ENCODE measurements at places on chromosomes 5 and 9.

- no peak for DNase-seq
Measured at GRCh38 chr9:91726406-91727100, 223.5 kb downstream of the ROR2 start.

- no peak for DNase-seq
Measured at GRCh38 chr9:126170286-126170823, 156.3 kb upstream of the MVB12B start.

DNA sequence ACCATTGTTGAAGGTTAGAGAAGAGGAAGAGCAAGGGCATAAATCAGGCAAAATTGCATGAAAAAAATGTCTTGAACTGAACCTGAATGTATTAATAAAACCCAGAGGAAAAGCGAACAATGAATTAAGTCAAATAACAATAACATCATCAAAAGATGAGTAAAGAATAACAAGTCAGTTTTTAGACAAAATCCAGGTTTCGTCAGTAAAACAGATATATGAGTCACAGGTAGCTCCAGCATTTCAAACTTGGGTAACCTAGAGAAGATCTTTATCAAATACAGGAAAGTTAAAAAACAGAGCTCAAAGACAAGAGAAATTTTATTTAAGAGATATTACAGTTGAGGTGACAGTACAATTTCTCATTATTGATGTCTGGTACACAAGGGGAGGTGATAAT is 332.4 kb downstream of the EFNA5 start:
- DNase-seq, result no peak

GRCh38 chr9:69820955-69821788 is 555 bp downstream of the CFAP95 start:
- DNase-seq, result no peak

- DNase-seq, result no peak
Measured at GRCh38 chr5:172487671-172488070, 33.3 kb upstream of the SH3PXD2B start.

DNA sequence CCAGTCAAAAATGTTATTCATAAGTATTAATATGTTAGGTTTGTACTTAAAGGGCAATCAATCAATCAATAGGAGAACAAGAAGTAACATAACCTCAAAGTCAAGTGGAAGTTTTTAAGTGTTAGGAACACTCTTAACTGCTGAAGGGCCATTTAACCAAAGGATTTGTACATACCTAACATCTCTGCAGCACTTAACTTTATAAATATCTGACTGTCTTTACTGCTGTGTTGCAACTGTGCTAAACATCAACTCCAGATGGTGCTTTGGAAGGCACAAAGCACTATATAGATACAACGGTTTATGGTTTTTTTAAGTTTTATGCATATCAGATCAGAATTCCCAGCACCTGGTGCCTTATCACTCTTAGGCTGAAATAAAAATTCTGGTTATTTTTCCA is 604.9 kb upstream of the PTGER4 start:
- no peak for DNase-seq

DNA sequence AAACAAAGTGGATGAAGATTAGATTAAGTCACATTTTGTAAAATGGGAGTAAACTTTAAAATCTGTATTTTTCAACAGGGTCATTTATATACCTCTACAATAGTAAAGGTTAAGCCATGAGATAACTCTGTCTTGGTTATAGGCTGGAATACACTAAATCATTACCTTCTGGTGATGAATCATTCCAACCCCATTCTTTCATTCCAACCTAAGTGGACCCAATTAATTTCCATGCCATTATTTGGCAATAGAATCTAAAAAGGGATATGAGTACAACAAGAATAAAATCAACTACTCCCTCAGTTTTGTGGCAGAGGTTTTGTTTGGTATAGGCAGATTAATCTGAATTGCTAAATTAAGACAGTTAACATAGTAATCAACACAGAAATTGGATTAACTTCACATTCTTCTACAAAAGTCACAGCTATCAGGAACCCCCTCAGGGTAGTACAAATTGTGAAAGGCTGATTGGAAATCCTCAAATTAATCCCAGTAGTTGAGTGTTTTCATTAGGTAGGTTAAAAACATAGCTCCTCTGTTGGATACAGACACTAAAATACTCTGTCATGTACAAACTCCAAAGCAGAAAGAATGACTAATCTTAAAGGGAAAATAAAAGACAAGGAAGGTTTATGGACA is 54.2 kb downstream of the ELAVL2 start:
- DNase-seq, result no peak

DNA sequence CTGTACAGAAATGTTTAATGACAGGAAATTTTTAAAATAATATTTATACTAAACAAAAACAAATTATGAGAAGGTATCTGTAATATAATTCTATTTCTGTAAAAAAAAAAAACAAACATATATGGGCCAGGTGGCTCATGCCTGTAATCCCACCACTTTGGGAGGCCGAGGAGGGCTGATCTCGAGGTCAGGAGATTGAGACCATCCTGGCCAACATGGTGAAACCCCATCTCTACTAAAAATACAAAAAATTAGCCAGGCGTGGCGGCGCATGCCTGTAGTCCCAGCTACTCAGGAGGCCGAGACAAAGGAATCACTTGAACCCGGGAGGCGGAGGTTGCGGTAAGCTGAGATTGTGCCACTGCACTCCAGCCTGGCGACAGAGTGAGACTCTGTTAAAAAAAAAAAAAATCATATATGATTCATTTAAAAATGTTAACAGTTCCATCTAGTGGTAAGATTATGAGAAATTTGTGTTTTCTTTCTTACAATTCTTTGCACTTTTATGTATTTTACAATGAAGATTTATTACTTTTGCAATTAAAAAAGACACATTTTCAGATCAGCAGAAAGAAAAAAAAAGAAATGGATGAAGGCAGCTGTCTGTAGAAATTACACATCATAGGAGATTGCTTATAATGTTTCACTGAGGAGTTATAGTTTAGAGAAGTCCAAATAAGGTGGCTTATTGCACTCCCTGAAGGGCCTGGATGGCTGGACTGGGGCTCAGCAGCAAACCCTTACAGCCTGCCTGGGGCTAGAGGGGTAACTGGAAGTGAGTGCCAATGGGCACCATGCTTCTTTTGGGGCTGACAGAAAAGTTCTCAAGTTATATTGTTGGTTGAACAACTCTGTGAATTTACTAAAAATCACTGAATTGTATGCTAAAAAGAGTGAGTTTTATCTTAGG is 20.3 kb downstream of the C9orf153 start:
- DNase-seq, result no peak

GRCh38 chr9:76431601-76432000 is 27.4 kb upstream of the GCNT1 start:
- no peak for DNase-seq

GRCh38 chr5:113293068-113293974 is 141.5 kb downstream of the TSSK1B start:
- no peak for DNase-seq

- DNase-seq, result no peak
Measured at GRCh38 chr9:83537331-83538171, 650 bp downstream of the FRMD3 start.

GRCh38 chr5:136090319-136090718 is 42.3 kb upstream of the SMAD5 start:
- no peak for DNase-seq

- no peak for DNase-seq
Measured at GRCh38 chr5:135016861-135017290, 17.2 kb downstream of the PITX1 start.

DNA sequence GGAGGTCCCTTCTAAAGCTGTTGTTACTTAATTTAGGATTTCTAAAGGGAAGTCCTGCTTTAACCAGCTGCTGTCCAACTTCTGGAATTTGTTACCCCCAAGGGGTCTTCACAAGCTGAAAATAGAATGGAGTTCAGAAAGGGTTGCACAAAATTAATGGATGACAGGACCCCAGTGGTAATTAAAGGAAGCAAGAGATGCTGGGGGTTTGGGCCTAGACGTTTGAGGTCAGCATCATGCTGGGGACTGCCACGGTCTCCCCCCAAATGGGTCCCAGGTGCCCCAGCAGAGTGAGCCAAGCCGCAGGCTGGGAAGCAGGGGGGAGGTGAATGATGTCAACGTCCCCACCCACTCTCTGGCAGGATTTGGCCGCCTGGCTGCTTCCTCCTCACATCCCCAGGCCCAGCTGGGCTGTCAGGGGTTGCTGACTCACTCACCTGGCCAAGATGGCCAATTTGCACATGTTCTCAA is 97.5 kb upstream of the ARAP3 start:
- DNase-seq, result no peak

GRCh38 chr5:109038209-109038840 is 290.6 kb downstream of the FER start:
- no peak for DNase-seq

DNA sequence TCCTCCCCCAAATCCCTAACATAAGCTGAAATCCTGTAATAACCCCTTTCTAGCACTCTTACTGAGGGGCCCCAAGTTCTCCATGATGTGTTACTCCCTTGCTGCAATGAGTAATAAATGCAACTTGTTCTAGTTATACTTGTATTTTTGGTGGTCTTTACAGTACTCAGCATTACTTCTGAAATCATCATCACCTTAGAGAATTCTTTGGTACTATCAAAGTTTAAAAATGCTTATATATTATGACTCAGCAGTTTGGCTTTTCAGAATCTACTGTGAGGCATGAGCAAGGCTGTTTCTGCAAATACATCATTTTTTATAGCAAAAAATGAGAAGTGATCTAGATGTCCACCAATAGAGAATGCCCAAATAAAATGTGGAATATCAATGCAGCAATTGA is 20.7 kb upstream of the ROPN1L start:
- DNase-seq, result no peak

GRCh38 chr5:157821822-157822622 is 36.9 kb downstream of the CLINT1 start:
- no peak for DNase-seq

DNA sequence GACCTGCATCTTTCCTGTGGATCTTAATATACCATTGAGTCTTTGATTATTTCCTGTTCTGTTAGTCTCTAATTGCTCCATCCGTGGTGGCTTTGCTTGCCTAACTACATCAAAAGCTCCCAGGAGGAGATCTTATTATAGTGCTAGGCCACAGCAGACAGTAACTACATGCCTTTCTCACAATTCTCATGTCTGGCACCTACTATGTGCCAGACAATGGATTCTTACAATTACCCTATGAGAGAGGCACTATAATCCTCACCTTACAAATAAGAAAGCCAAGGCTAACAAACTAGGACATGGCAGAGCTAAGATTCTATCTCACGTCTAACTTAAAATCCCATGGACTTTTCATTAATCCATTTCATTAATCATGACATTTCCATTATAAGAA is 70.3 kb upstream of the TARS1 start:
- no peak for DNase-seq

DNA sequence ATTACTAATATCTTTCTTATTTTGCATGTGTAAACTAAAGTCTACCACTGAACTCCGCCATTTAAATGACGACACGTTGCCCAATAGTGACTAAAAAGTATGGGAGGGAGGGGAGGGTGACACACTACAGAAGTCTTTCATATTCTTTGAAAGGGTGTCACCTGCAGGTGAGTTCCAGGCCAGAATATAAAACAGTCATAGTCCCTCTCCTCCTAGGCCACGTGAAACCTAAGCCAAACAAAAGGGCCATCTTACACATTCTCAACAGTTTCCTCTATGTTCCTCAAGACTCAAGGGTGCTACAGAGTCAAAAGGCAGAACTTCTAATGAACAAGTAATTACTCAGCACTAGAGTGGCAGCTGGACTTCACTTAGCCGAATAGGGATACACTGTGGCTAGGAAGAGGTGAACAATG is 6.4 kb downstream of the CEMIP2 start:
- DNase-seq, result no peak

- no peak for DNase-seq
Measured at GRCh38 chr5:88682131-88682530, 200.9 kb downstream of the MEF2C start.

- DNase-seq, result no peak
Measured at GRCh38 chr5:160497878-160498277, 76.2 kb downstream of the PTTG1 start.

DNA sequence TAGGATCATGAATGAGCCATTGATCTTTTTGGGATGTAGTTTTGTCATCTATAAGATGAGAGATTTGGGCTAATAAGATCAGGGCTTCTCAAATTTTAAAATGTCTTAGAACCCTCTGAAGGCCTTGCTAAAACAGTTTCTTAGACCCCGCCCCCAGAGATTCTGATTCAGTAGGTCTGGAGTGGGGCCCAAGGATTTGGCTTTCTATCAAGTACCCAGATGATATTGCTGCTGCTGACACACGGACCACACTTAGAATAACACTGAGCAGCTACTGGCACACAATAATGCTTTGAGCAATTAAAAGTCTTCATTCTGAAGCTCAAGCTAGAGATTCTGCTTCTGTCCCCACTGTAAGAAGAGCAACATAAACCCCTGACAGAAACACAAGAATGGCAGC is 216.7 kb downstream of the SMARCA2 start:
- DNase-seq, result no peak

- no peak for DNase-seq
Measured at GRCh38 chr9:99736291-99736690, 85.4 kb upstream of the NR4A3 start.

GRCh38 chr5:40436535-40437237 is 243.0 kb upstream of the PTGER4 start:
- no peak for DNase-seq

DNA sequence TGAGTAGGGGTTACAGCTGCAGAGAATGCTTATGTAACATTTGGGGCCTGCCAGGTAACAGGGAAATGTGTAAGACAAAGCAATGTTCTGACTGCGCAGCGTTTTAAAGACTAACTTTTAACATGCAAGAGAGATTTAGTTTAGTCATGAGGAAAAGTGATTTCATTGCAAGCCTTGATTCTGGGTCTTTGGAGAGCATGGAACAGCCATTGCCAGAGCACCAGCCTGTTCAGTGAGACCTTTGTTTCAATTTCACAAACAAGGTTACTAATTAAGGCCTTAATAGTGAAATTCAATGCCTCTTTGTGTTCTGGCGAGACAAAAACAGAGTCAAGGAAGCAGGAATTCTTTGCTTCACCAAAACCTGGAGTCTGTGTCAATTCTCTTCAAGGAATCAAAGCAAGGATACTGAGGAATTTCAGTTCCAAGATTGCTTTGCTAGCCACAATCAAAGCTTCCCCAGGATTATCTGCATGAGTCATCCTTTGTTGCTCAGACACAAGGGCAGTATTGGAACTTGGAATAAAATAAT is 14.4 kb downstream of the CKMT2 start:
- DNase-seq, result no peak

DNA sequence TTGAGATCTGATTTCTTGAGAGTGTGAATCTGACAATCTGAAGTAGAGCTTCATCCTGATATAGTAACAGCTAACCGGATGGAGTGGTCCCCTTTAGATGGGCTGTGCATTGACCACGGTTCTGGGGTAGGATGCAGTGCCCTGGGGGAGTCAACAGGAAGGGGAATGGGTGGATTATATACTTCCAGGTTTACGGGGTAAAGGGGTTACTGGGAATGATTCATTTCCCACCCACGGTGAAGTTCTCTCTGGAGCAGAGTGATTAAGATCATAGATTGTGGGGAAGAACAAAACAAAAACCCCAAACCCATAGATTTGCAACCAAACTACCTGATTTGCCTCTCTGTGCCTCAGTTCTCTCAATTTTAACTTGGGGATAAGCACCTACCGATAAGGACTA is 1.5 kb upstream of the B4GALT7 start:
- no peak for DNase-seq

DNA sequence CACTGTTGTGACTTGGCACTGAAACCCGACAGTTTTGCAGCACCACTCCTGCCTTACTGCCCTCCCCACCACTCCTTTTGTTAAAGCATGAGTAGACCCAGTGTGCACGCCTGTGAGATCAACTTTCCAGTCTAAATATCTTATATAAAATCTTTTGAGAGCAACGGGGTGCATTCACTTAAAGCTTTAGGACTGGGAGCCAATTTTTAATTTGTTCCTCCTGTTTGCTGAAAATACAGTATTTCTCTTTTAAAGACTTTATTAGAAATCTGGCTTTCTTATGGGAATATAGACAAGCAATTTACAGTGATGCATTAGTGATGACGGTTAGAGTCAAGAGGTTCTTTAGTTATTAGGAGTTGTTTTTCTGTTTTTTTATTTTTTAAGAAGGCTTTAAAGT is 397.5 kb downstream of the TMEM167A start:
- no peak for DNase-seq

Measured in activated CD4-positive, alpha-beta T cell treated with anti-CD3 and anti-CD28 coated beads, Interleukin-2, amount 50 U/mL, for 24 hours (primary cell).